ENCODE measurements at places on chromosomes 6 and 20.

DNA sequence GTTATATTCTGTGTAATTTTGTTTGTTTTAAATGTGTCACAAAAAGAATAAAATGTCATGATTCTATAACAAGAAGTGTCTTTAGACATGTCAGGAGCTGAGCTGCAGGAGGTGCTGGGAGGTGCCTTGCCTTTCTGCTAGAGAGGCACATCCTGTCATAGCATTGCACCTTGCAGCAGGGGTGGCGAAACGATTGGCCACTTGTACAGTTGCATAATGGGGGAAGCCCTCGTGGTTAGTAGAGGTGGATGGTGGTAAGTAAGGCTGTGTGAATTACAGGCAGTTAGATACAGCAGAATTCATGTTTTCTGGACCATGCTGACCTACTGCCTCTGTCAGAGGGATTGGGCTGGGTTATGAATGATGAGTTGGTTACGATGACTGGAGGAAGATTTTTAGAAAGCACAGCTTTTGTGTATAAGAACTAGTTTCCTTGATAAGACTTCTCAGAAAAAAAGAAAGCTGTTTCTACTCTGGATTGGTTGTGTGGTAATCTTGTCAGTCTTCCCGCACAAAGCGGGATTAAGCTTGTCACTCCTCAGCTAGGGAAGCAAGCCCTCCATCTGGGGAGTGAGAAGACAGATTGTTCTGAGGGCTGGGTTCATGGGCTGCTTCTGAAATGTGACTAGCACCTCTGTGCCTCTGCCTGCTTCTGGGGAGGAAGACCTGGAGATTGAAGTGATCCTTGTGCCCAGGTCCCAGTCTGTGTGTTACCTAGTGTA is 74.9 kb downstream of the FOXO3 start:
- peak; percentile 56 for DNase-seq
- peaks cover 65% of the 10 kb centered on the region for H3K4me1 ChIP-seq
- H3K4me3 ChIP-seq = peak overlapping the region; percentile 9
- H3K27me3 ChIP-seq = no peaks in the 10 kb centered on the region
- H3K27ac ChIP-seq = peak overlapping the region; percentile 36

DNA sequence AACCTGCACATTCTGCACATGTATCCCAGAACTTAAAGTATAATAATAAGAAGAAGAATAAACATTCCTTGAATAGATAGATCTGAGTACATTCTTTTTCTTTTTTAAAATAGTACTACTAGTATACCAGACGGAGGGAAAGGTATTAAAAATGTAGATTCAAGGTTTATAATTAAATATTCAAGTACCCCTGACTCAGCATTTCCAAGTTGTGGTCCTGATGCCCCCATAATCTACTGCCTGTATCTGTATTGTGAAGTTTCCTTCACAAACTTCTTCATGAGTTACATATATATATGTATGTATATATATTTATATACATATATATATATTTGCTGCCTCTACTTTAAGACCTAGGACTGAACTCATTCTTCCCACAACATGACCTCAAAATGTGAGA is 14.0 kb downstream of the FRK start:
- no peak for DNase-seq
- H3K4me3 ChIP-seq = no peak overlapping the region
- H3K27me3 ChIP-seq = peaks cover 36% of the 10 kb centered on the region
- H3K27ac ChIP-seq = no peak overlapping the region
- no peaks in the 10 kb centered on the region for H3K36me3 ChIP-seq

DNA sequence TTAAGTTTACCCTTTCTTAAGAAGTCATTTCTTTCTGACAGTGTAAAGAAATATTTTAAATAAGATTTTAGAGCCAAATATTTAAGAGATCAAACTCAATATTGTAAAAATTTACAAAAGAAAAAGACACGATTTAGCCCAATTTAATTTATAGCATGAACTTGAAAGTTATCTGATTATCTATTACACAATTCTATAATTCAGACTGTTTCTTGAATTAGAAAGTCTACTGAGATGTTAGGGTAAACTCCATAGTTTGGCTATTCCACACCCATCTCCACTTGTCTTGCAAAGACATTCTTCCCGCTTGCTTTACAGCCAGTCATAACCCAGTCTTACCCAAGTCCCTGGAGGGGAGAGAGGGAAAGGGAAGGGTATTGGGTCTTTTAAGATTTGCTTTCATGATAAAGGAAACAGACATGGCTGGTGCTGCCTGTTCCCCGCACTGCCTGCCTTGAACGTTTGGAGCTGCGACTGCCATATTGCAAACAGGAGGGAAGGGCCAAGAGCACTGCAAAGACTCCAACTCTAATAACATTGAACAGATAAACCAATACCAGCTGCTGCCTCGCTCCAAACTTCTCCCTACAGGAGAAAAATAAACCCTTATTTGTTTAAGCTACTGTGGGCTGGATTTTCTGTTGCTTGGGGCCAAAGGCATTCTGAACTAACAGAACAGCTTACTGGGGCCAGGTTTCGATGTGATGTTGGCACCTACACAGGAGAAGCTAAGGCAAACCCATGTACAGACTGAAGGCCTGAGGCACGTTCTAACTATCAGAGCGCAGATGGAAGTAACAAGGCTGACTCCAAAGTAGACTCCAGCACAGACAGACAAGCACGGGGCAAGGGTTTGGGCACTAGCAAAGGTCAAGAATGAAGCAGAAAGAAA is 552.3 kb upstream of the JARID2 start:
- H3K27ac ChIP-seq = no peak overlapping the region
- peaks cover 6% of the 10 kb centered on the region for H3K27me3 ChIP-seq
- no peaks in the 10 kb centered on the region for H3K4me1 ChIP-seq
- no peak for DNase-seq
- H3K4me3 ChIP-seq = no peak overlapping the region
- no peaks in the 10 kb centered on the region for H3K36me3 ChIP-seq

DNA sequence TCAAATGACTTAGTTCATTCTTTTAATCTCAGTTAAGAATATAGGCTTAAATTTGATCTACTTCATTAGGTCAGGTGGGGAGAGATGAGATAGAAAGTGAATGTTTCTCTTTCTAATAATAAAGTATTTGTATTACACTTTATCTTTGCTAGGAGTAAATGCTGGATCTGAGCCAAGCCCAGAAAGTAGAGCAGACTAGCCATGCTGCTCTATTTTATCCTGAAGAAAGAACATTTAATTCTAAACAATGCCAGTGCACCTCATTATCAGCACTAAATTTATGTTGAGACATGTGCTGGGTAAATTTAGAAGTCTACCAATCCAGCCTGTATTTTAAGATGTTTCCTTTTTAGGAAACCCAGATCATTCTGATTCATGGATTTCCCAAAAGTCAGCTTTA is 43.5 kb downstream of the AKIRIN2 start:
- peaks cover 14% of the 10 kb centered on the region for H3K36me3 ChIP-seq
- H3K4me3 ChIP-seq = no peak overlapping the region
- no peaks in the 10 kb centered on the region for H3K4me1 ChIP-seq
- H3K27ac ChIP-seq = no peak overlapping the region
- no peaks in the 10 kb centered on the region for H3K27me3 ChIP-seq

GRCh38 chr6:128152551-128152950 is 251.7 kb upstream of the THEMIS start:
- no peak for DNase-seq
- no peak overlapping the region for H3K27ac ChIP-seq
- H3K4me1 ChIP-seq = no peaks in the 10 kb centered on the region
- no peaks in the 10 kb centered on the region for H3K27me3 ChIP-seq

GRCh38 chr20:3692706-3693294 is 11.0 kb upstream of the ADAM33 start:
- DNase-seq = no peak
- H3K4me3 ChIP-seq = no peak overlapping the region
- no peak overlapping the region for H3K27ac ChIP-seq
- no peaks in the 10 kb centered on the region for H3K36me3 ChIP-seq
- H3K4me1 ChIP-seq = no peaks in the 10 kb centered on the region

DNA sequence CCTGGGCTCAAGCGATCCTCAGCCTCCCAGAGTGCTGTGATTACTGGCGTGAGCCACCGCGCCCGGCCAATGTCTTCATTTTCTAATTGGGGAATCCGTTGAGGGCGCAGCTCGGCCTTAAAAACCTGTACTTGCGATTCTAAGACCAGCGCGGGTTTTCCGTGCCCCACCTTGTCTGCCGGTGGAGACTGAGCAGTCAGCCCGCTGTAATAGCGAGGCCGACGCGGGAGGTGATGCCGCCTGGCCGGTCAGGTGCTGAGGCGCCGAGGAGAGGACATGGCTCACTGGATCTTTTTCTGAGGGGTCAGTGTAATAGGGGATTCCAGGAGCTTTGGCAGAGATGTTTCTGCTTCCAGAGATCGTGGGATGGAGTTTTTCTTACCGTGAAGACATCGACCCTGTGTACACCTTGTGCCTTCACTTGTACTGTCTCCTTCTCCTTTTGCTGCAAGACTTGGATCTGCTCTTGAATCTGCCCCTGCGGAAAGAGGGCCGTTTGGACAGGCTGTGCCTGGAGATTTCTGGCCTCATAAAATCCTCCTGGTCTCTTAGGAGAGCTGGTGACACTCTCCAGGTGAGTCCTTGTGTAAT is 1.5 kb downstream of the TRIM31 start:
- H3K4me3 ChIP-seq = no peak overlapping the region
- no peaks in the 10 kb centered on the region for H3K4me1 ChIP-seq
- DNase-seq = no peak
- peaks cover 74% of the 10 kb centered on the region for H3K27me3 ChIP-seq
- H3K27ac ChIP-seq = no peak overlapping the region
- H3K36me3 ChIP-seq = peaks cover 2% of the 10 kb centered on the region

GRCh38 chr20:1711826-1712601 is 54.4 kb upstream of the SIRPG start:
- peaks cover 18% of the 10 kb centered on the region for H3K27me3 ChIP-seq
- H3K4me1 ChIP-seq = peaks cover 7% of the 10 kb centered on the region
- DNase-seq = no peak
- H3K27ac ChIP-seq = no peak overlapping the region

- peak; percentile 43 for DNase-seq
- H3K36me3 ChIP-seq = peaks cover 10% of the 10 kb centered on the region
- H3K4me1 ChIP-seq = peaks cover 24% of the 10 kb centered on the region
- H3K27me3 ChIP-seq = no peaks in the 10 kb centered on the region
Observed at GRCh38 chr6:157381631-157382621, 936 bp downstream of the ZDHHC14 start.

DNA sequence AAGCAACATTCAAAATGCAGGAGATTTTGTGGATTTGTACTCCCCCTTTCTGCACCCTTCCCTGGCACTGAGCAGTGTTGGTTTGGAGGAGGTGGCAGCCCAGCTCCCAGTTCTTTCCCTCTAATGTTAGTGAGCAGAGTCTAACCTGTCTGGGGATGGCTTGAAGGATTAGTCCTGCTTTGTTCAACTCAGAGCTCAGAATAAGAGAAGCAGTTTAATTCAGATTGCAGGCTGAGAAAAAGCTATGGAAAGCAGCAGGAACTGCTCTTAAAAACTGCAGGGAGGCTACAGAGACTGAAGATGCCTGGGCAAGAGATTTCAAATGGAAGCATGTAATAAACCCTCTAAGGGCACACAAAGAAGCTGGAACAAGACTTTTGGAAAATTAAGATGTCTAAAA is 223.4 kb upstream of the GGTLC1 start:
- H3K4me3 ChIP-seq = no peak overlapping the region
- DNase-seq = no peak
- H3K27ac ChIP-seq = no peak overlapping the region
- peaks cover 4% of the 10 kb centered on the region for H3K4me1 ChIP-seq
- H3K36me3 ChIP-seq = no peaks in the 10 kb centered on the region
- peaks cover 60% of the 10 kb centered on the region for H3K27me3 ChIP-seq

- no peaks in the 10 kb centered on the region for H3K4me1 ChIP-seq
- no peaks in the 10 kb centered on the region for H3K36me3 ChIP-seq
- no peak for DNase-seq
- H3K27ac ChIP-seq = no peak overlapping the region
Observed at GRCh38 chr6:128246472-128247260, 273.7 kb downstream of the PTPRK start.

GRCh38 chr20:10958279-10958678 is 284.5 kb upstream of the JAG1 start:
- H3K4me3 ChIP-seq = no peak overlapping the region
- no peak for DNase-seq
- no peak overlapping the region for H3K27ac ChIP-seq

DNA sequence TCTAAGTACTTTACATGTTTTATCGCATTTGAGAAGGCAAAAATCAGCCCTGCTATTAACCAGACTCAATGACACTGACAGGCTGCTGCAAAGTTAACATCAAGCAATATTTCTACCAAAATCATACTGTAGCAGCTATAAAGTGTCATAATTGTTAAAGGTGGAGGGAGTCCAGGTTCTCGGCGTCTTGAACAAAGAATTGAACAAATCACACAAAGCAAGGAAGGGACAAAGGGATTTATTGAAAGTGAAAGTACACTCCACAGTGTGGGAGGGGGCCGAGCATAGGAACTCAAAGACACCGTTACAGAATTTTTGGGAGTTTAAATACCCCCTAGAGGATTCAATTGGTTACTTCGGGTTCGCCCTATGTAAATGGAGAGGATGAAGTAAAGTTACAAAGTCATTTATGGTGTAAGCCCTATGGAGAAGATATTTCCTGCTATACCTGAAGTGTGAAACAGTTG is 12.9 kb upstream of the ZNF391 start:
- peaks cover 4% of the 10 kb centered on the region for H3K36me3 ChIP-seq
- peaks cover 22% of the 10 kb centered on the region for H3K4me1 ChIP-seq
- H3K27ac ChIP-seq = peak overlapping the region; percentile 77
- H3K27me3 ChIP-seq = peaks cover 13% of the 10 kb centered on the region
- DNase-seq = no peak
- H3K4me3 ChIP-seq = peak overlapping the region; percentile 84

- no peak overlapping the region for H3K4me3 ChIP-seq
- H3K27me3 ChIP-seq = peaks cover 22% of the 10 kb centered on the region
- H3K27ac ChIP-seq = no peak overlapping the region
- no peak for DNase-seq
Observed at GRCh38 chr20:21571841-21572690, 58.2 kb upstream of the NKX2-2 start.

- DNase-seq = no peak
- H3K27me3 ChIP-seq = no peaks in the 10 kb centered on the region
- H3K4me3 ChIP-seq = peak overlapping the region; percentile 85
- H3K27ac ChIP-seq = peak overlapping the region; percentile 91
- peaks cover 30% of the 10 kb centered on the region for H3K36me3 ChIP-seq
- peaks cover 75% of the 10 kb centered on the region for H3K4me1 ChIP-seq
Observed at GRCh38 chr6:31401403-31401802, 2.0 kb upstream of the MICA start.

- H3K4me1 ChIP-seq = peaks cover 3% of the 10 kb centered on the region
- no peak for DNase-seq
- no peaks in the 10 kb centered on the region for H3K27me3 ChIP-seq
- H3K4me3 ChIP-seq = no peak overlapping the region
- peak overlapping the region; percentile 34 for H3K27ac ChIP-seq
Observed at GRCh38 chr6:42871711-42872110, 7.7 kb upstream of the RPL7L1 start.

DNA sequence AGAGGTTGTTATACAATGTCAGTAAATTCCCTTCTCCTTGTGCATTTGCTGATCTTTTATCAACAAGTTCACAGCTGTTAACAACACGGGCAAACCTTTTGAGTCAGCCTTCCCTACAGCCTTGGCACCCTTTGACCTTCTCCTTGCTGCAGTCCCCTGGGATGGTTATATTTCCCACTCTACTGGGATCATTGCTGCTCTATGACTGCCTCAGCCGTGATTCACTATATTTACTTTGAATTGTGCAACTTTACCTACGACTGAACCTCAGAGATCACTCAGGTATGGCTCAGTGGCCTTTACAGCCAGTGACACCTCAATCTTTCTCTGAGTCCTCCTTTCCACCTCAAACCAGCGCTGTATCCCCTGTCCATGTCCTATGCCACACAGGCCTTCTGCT is 1293.3 kb downstream of the EPHA7 start:
- no peak for DNase-seq
- H3K27me3 ChIP-seq = no peaks in the 10 kb centered on the region
- H3K4me3 ChIP-seq = no peak overlapping the region
- no peaks in the 10 kb centered on the region for H3K36me3 ChIP-seq

All from effector memory CD8-positive, alpha-beta T cell (primary cell).